ENCODE measurements at places on chromosomes 16 and 17.

- DNase-seq = no peak
These were observed 19.9 kb upstream of the MRPS23 start for GRCh38 chr17:57869617-57870282.

DNA sequence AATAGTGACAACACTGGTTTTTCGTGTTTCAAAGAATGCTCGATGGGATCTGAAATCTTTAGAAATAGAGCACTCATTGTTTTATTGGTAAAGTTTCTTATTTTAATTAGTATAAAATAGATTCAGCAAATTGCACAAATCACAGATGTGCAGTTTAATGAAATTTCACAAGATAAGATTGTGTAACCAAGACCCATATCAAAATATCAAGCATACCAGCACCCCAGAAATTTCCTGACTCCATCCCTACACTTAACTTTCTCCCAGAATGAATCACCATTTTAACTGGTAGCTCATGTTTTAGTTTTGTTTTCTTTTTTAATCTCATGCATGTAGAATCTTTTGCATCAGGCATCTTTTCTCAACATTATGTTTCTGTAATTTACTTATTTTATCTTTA, 185.9 kb downstream of the KCNJ2 start:
- DNase-seq = no peak

- no peak for DNase-seq
These were observed 259.9 kb downstream of the SOX9 start for GRCh38 chr17:72380737-72381136.

GRCh38 chr16:30115238-30115637, 1.9 kb upstream of the GDPD3 start:
- DNase-seq = no peak

DNA sequence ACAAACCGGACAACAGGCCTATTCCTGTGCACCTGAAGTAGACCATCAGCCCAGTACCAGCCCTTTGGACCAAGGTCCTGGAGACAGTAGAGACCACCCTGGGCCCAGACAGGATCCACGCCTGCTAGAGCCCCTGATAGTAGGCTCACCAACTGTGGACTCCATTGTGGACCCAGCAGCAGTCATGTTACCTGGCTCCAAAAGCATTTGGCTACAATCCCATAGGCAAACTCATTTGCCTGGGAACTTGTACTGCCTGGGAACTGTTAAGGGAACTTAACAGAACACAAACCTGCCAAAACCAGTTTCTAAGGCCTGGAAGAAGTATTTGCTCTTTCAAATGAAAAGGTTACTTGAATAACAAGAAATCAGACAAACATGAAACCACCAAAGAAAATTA, 10.0 kb upstream of the ACSM1 start:
- no peak for DNase-seq

- no peak for DNase-seq
These were observed 1.8 kb upstream of the ZNRF1 start for GRCh38 chr16:74997042-74997491.

DNA sequence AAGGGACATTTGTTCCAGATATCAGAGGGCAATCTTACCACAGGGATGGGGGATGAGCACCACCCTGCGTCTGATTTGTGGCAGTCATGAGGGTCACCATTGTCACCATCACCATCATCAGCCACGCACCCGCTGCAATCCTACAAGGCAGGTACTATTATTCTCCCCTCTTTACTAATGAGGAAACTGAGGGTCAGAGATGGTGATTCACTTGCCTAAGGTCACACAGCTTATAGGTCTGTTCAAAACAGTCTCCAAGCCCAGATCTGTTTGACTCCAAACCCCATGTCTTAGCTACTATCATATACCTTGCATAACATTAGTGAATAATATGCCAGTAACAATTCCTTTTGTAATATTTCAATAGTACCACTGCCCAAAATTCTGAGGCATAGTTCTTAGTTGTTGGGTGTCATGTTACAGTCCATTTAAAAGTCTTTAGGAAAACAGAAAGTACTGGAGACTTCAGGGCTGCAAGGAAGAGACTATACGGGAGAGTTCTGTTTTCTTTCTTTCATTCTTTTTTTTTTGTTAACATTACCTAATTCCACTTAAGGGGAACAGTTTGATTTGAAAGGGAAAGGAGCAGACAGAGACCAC, 166.4 kb downstream of the C16orf95 start:
- DNase-seq = no peak

GRCh38 chr17:29169806-29170591, 10.2 kb downstream of the MYO18A start:
- DNase-seq = no peak
